ENCODE measurements at places on chromosomes 1 and 21.
A peak's percentile ranks its signal among the peaks of the same experiment; 100 is the strongest.

DNA sequence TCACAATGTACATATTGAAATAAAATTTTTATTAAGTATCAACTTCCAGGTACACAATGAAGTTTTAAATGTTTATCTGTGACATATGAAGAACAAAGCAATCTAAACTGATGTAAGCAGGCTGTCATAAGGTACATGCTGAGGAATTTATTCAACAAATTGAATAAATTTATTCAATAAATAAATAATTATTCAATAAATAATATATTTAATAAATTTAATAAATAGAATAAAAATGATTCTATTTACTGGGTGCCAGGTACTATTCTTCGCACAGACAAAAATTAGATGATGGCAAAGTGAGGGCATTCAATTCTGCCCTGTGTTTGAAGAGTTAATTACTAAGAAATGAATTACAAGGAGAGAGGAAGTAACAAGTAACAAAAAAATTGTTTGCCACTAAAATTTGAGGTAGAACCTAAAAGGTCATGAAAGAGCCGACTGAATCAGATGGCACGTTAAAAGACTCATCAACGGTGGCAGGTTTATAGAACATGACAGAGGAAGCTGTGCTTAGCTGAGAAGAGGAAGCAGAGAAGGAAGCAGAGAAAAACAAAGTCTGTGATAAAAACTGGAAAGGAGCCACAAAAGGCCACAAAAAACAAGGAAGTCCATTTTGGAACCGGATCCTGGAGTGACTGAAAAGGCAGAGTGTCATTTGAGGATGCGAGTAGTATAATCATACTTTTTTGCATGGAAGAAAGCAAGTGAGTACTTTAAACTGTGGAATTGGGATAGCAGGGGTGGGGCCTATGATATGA is 2.2 kb upstream of the USP24 start:
- DNase-seq: no peak

DNA sequence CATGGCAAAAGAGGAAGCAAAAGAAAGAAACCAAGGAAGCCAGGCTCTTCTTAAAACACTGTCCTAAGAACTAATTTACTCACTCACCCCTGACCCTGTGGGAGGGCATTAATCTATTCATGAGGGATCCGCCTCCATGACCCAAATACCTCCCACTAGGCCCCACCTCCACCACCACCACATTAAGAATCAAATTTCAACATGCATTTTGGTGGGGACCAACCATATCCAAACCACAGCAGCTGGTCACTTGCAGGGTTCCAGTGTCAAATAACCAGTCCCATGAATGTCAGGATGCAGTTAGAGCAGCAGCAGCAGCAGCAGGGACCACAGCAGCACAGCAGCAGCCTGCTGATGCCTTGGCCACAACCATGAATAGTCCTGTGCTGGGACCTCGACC is 83.8 kb downstream of the ZC3H11B start:
- no peak for DNase-seq

DNA sequence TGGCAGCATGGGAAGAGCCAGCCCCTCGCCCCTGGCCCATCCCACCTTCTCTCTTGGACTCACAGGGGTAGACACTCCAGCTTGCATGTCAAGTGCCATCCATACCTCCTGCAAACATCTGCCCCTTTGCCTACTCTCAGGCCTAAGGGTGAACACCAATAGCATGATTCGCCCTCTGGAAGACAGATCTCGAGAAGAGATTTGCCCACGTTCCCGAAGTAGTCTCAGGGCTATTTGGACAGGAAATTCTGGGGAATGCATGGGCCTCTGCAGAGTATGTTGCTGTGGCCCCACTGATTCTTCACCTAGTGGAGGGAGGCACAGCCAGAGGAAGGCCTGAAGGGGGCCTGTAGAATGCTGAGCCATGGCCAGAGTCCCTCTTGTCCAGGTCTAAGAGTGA is 29.8 kb upstream of the DNASE2B start:
- DNase-seq: no peak

GRCh38 chr1:65011983-65012382 is 45.6 kb upstream of the JAK1 start:
- DNase-seq: no peak

- no peak for DNase-seq
Observed at GRCh38 chr1:221530791-221531190, 211.1 kb downstream of the DUSP10 start.

DNA sequence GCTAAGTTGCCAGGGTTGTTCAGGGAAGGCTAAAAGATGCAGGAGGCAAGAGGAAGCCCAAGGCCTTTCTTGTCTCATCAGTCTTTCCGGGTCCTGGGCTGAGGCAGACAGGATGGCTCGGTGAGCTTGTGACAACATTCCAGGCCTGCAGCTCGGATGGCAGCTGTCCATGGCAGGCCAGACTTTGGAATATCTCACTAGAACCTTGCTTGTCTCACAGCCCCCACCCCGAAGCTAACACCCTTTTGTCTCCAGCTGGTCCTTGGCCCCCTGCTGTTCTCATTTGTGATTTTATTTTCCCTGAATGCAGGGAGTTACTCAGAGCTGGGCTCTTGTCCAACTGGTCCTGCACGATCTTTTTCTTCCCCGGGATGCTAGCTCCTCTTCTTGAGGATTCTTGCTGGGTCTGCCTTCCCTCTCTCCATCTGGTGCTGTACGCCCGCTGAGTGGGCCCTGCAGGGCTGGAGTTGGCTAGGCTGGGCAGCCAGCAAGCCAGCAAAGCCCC is 477.2 kb upstream of the CAMK1G start:
- DNase-seq: no peak

GRCh38 chr1:91592716-91593477 is 92.2 kb downstream of the CDC7 start:
- DNase-seq: no peak

- DNase-seq: no peak
Observed at GRCh38 chr21:17598437-17598836, 14.3 kb downstream of the BTG3 start.

GRCh38 chr1:232620356-232620969 is 9.5 kb downstream of the SIPA1L2 start:
- DNase-seq: no peak

DNA sequence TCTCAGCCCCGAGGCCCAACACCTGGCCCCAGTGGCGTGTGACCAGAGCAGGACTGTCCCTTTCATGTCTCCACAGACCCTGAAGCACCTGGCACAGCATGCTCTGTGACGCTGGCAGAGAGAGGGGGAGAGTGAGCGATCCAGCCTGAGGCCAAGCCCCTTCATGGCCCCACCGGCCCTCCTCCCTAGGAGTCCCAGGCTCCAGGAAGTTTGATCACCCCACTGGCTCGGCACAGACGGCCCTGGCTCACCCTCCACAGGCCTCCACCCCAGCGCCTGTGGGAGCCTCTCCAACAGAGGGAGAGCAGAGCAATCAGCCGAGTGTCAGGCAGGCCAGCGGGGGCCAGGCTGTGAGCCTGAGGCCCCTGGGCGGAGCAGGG is 11.0 kb downstream of the SH3BGRL3 start:
- DNase-seq: no peak

GRCh38 chr1:34987018-34987417 is 1.9 kb upstream of the TMEM35B start:
- no peak for DNase-seq

DNA sequence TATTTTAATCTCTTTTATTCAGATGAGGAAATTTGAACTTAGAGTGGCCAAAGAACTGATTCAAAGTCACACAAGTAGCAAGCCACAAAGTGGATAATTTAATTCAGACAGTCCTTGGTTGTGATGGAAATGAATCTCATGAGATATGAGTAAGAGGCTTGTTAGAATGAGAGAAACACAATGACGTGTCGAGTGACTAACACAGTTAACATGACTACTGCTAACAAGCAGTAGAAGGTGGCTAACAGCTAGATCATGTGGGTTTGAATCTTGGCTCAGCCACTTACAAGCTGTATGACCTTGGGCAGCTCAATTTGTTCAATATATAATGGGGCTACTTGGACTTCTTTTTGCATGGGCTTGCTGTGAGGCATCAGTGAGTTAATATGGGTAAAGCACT is 104.5 kb upstream of the LMO4 start:
- DNase-seq: no peak

GRCh38 chr1:41319807-41320711 is 41.2 kb upstream of the FOXO6 start:
- no peak for DNase-seq

GRCh38 chr1:83697220-83697619 is 301.7 kb downstream of the TTLL7 start:
- no peak for DNase-seq

GRCh38 chr1:46545784-46546183 is 5.7 kb downstream of the KNCN start:
- no peak for DNase-seq

DNA sequence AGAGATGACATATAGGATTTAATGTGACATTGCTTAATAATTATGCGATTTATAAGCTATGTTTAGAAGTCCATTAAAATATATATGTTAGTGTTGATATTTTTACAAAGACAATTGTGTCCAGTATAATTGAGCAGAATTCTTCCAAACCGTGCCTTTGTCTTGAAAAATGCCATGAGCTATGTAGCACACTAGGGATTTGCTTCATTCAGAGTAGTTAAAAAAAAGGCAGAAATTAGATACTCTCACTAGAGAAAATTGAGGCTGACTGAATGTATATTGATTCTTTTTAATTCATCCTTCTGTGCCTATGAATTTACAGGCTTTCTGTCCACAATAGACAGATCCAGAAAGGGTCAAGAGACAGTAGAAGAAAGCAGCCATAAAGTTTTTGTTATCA is 429.0 kb downstream of the NEGR1 start:
- DNase-seq: no peak

DNA sequence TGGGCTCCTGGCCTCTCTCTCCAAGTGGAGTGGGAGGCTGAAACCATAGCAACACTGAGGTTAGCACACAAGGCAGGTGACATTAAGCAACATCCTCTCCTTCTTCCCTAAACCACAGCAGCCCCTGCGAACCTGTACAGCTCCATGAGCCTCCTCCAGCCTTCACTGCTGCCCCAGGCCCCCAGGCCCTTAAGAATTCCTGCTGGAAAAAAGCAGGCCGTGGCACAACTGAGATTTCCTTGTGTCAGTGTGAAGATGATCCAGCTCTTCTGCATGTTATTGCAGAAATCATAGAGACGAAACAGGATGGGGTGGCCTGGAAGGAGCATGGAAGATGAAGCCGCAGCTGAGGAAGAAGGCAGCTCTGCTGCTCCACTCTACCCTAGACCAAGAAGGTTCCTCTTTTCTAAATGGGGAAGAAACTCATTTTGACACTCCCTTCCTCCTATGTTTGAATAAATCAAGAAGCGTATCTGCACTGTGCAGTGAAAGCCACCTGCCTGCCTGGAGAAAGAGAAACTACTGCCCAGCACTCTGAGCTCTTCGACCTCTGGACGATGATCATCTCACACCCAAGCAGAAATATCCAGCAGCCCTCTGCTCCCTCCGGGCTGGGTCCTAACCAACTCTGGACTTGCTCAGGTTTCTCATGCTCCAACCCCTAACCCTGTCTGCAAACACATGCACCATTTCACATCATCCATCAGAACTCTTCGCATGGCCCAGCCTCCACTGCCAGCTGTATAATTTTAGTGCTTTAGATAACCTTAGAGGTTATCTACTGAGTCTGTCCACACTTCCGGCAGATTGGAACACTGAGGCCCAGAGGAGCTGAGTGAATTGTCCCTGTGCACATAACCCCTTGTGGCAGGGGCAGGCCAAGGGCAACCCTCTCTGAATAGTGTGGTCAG is 20.7 kb downstream of the SH3BP5L start:
- peak; percentile 70 for DNase-seq

- no peak for DNase-seq
Observed at GRCh38 chr1:155759966-155760630, 71.2 kb downstream of the DAP3 start.

DNA sequence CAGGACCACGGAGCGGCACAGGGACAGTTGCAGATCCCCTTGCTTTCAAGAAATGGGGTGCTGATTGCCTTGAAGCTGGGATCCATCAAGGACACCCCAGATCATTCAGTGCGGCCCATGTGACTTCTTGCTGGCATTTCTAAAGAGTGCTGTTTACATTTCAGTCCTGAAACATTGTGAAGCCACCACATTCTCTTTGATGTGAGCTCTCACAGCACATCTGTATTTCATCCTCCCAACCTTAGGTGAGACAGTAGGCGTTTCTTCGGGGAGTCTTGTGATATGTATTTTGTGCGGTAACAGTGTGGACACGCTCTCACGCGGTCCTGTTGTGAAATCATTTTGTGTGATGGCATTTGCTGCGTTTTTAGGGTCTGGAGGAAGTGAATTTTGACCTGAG is 57.2 kb downstream of the CACHD1 start:
- DNase-seq: no peak

DNA sequence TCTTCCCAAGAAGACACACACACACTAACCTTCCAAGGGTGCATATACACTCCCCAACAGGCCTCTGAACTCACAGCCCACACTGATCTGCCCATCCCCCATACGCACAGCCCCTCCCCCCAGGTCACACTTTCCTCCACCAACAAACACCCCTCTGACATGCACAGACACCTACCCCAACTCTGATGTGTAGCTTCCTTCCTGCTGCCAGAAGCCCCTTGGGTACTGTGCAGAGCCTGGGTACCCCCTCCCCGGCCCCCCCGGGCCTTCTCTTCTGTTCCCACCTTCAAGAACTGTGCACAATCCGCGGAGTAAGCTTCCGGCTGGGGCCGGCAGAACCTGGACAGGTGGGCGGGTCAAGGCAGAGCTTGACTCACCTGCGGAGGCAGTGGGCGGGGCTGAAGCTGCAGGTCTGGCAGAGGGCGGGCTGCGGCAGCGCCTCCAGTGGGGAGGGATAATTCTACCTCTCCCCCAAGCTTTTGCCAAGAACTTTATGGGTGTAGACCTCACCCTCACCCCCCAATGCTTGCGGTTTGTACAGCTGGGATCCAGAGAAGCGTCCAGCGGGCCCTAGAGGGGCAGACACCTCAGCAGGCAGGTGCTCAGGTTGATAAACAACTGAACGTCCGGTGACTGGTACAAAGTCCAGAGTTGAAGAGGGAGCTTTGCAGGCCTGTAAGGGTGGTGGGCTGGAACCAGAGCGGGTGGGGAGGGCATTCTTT is at the start of gene C1orf210:
C1orf210 (minus strand) TSS at position 313 of the 722 bp plus-strand sequence. CDS start 2,311 bp downstream, outside the sequence.
- no peak for DNase-seq

DNA sequence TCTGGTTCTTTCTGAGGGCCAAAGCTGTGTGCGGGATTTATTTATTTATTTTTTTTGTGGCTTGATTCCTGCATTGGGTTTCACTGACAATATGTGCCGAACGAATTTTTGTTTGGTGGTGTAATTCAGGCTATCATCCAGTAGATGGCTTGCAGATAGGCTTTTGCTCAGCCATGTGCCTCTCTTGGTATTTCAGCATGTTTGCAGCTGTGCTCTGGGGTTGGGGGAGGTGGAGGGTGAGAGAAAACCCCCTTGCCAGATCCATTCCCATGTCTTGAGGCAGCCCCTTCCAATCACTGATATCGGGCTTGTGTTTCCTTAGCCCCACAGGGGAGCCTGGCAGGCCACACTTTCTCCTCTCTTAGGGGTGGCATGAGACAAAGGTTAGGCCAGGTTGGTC is 302.4 kb downstream of the PTGER3 start:
- no peak for DNase-seq

DNA sequence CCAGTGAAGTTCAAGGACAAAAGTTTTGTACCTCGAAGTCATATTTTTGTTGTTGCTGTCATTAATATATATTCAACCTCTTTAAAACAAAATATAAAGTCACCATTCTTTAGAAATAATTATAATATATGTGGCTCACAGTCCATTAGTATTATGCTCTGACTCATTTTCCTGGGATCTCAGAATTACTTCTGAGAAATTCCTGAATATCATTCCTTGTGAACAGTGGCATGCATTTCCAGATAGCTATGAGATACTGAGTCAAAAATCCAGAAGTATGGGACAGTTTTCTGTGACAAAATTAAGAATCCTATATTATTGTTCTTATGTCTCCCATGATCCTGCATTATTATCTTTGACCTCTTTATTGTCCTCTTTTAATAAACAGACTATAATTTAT is 13.8 kb upstream of the RGS21 start:
- no peak for DNase-seq

- DNase-seq: no peak
Observed at GRCh38 chr1:2352897-2353550, 38.3 kb downstream of the MORN1 start.

All from GM13977 (cell line).